ENCODE measurements at places on chromosomes 12 and 14.
A peak's percentile ranks its signal among the peaks of the same experiment; 100 is the strongest.

- no peak for DNase-seq
These were observed 13.0 kb downstream of the PARP2 start for GRCh38 chr14:20356422-20356821.

- no peak for DNase-seq
These were observed 3.0 kb downstream of the ADGRD1 start for GRCh38 chr12:130956456-130957303.

- DNase-seq = no peak
These were observed 598.8 kb downstream of the C12orf50 start for GRCh38 chr12:87430444-87430843.

DNA sequence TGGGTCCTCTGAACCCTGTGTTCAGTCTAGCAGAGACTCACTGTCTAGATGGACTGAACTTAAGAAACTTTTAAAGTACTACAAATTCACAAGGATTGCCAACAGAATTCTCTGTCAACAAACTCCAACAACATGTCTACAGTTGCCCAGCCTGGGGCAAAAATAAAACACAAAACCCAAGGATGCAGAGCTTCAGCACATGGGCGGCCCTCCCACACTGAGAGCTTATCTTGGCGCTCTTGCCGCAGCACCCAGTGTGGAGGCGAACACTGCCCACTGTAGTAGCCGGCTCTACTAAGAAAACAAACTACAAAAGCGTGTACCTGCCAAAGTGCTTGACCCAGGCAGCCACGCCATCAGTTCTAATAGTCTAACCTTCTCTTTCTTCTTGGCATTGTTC, 66.7 kb downstream of the PTPN21 start:
- DNase-seq = no peak

GRCh38 chr12:105765053-105766014, 373.4 kb downstream of the NUAK1 start:
- DNase-seq = no peak

- no peak for DNase-seq
These were observed 282.2 kb upstream of the FAR2 start for GRCh38 chr12:28866715-28867503.

GRCh38 chr14:104281768-104282301, 143.4 kb downstream of the KIF26A start:
- DNase-seq = no peak

DNA sequence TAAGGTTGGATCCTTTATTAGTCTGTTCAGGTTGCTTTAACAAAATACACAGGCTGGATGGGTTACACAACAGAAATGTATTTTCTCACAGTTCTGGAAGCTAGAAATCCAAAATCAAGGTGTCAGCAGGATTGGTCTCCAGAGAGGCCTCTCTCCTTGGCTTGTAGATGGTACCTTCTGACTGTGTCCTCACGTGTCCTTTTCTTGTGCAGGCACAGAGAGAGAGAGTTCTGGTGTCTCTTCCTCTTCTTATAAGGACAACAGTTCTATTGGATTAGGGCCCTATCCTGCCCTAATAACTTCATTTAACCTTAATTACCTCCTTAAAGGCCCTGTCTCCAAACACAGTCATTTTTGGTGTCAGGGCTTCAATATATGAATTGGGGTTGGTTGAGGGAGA, 4.6 kb upstream of the ANKRD33 start:
- no peak for DNase-seq

DNA sequence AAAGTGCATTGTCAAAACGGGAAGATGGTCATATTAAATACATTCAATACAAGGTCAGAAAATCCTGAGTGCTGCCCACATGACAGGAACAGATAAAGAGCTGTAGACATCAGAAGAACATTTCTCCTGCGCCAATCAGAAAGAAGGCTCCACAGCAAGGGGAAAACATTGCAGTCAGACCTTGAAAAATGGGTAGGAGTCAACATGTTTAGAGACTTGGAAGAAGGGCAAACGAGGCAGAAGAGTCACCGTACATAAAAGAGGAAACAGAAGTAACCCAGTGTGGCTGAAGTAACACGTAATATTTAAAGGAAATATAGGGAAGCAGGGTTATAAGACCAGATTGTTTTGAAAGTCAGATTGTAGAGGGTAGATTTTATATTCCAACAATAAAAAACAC, 11.9 kb downstream of the SPPL3 start:
- DNase-seq = no peak

DNA sequence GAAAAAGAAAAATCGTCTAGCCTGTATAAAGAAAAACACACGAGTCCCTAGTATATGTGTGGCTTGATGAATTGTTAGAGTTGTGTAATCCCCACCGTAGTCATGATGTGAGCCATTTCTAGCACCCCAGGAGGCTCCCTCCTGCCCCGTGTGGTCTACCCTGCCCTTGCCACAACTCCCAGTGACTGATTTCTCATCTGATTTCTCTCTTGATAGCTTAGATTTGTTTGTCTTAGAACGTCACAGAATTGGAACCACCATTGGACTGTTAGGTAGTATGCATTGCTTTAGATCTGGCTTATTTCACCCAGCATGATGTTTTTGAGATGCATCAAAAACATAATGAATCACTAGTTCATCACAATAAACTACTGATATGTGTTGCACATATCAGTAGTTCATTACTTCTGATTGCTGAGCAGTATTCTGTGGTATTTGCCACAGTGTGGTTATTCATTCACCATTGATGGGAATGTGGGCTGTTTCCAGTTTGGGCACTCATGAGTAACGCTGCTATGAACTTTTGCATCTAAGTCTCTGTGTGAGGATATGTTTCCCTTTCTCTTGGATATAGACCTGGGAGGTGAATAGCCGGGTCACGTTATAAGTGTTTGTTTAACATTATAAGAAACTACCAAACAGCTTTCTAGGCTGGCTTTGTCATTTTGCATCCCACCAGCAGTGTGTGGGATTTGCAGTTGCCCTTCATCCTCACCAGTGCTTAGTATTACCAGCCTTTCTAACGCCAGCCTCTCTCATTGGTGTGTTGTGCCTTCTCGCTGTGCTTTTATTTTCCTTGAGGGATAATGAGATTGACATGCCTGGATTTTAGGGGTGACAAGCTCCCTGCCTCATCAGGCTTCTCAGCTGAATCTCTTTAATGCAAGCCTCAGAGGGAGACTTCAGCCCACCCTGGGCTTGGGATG, 31.9 kb upstream of the NCOR2 start:
- no peak for DNase-seq

DNA sequence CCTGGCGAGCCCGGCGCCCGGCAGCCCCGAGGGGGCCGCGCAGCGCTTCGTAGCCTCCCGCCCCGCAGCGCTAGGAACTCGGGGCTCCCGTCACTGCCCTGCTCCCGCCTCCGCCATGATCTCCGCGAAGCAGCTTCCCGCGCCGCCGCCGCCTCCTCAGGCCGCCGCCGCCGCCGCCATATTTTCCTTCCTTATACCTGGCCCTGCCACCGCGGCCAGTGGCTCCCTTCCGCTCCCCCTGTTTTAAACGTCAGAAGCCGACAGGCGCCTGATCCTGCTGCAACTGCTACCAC, 286 bp downstream of the PPP4R3A start:
- no peak for DNase-seq

DNA sequence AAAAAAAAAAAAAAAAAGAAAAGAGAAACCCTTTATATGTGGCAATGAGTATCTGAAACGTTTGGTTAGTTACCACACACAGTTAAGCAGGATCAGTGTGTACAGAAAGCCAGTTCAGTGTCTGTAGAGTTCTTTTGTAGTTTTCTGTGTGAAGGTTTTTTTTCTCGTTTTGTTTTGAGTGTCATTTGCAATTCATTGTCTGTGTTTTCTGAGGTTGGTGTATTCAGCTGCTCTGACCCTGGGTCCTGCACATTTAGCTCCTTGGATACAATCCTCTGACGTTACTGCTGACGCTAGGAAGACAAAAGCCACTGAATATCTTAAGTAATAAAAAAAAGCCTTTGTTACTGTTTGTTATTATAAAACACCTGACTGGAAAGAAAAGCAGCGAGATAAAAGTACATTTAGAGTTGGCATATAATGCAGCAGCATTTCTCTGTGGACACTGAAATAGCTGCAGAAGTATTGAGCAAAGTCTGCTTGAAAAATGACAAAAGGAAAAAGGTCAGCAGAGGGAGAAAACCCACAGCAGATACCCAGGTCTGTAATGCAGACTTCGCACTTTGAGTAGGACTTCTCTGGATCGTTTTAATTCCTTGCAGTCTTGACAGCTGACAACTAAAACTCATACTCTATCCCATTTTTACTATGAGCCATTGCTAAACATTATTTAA, 89.0 kb downstream of the POLR3B start:
- DNase-seq = peak; percentile 32

- DNase-seq = no peak
These were observed 81.6 kb downstream of the MYRFL start for GRCh38 chr12:69906411-69907216.

GRCh38 chr12:130559806-130560205, 156.3 kb downstream of the RIMBP2 start:
- DNase-seq = no peak

- DNase-seq = peak; percentile 81
These were observed 563 bp upstream of the STXBP6 start for GRCh38 chr14:25050269-25051150.

- DNase-seq = no peak
These were observed 441 bp downstream of the RAB5B start for GRCh38 chr12:55974308-55974730.

DNA sequence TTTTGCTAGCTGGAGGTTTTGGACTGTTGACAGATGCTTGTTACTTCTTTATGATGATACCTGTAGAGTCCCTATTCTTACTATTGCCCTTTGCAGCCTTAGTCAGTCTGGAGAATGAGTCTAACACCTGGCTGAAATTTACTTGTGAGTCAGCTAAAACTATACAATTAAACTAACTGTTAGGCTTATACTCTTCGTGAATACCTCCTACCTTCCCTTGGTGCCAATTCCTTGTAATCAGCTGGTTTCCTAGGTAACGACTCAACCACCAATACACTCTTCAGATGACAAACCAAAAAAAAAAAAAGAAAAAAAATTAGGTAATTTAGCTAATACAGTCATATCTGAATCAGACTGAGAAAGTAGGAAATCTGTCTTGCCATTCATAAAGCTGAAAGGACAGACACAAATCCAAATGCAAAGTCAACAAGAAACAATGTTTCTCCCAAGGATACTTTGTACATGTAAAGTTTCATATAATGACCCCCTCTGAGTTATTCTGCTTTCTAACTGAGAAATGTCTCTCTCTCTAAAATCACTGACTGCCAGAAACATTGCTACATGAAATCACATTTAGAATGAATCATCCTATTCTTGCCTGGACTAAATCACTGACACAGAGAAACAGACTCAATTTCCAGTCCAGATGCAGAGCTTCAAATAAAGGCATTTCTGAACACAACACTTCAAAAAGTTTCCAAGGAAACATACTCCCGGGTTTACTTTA, 56.5 kb upstream of the CDKL1 start:
- no peak for DNase-seq

- DNase-seq = no peak
These were observed 190.0 kb downstream of the SLC38A4 start for GRCh38 chr12:46635818-46636217.

- no peak for DNase-seq
These were observed 5.1 kb downstream of the P3H3 start for GRCh38 chr12:6833189-6833890.

DNA sequence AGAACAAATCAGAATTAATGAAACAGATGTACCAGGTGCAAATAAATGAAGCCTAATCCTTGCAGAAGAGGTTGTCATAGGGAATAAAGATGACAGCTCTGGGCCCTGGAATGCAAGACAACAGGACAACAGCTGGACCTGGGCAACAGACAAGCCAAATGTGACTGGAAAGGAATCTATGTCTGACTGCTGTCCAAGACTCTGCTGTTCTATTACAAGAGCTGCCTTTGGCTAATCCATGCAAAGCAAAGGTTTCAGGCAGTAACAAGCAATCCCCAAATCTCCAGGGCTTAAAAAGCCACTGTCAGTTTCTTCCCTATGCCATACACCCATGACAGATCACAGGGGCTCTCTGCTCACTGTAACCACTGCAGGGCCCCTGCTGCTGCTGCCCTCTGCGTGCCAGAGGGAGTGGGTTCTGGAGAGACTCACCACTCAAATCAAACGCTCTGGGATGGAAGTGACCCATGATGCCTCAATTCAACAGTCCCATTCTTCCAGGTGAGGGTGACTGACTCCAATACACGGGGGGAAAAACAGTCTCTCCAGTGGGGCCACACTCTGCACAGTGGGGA, 218.9 kb upstream of the SFSWAP start:
- DNase-seq = no peak

DNA sequence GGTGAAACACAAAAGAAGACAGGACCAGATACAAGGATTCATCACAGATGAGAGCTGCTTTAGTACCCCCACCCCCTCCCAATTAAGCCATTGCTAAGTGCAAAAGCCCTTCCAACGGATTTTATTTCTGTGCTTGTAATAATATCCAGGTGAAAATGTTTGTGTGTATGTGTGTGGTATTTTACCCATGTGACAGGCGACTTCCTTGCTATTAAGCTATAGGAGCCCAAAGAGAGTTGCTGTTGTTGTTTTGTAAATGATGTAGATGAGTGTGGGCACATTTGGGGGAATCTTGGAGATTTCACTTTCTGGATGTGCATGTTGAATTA, 3.2 kb upstream of the HOXC4 start:
- DNase-seq = no peak

GRCh38 chr12:42450248-42450647, 124.3 kb downstream of the PPHLN1 start:
- no peak for DNase-seq

DNA sequence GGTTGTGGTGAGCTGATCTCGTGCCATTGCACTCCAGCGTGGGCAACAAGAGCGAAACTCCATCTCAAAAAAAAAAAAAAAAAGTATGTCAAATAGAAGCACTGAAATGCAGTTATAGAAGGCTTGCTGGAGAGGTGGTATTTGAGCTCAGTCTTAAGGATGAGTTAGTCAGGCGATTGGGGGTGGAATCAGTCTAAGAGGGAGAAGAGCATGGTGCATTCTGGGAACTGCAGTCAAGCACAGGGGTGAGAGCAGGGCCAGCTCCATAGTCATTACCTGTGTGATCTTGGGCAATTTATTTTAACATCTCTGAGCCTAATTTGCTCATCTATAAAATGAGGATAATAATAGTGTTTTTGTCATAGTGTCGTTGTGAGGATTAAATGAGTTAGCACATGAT, 5.9 kb upstream of the GNB3 start:
- no peak for DNase-seq

GRCh38 chr14:105379946-105380345, 18.4 kb upstream of the TEX22 start:
- DNase-seq = no peak

DNA sequence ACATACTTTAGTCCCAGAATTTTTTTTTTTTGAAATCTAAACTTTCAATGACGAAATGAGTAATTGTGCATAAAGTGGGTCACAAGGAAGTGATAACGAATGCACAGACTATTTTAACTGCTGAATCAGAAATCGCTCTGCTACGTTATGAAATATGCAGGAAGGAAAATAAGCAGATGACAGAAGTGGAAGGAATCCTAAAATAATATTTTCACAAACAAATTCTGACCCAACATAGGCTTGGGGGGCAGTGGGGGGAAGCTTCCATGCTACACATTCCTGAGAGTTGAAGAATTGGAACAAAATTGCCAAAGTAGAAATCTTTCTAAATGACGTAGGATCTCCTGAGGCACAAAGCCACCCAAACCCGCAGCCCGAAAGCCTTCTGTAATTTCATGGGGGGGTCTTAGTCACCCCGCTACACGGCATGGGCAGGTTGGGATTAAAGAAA, 89.6 kb downstream of the ARF6 start:
- DNase-seq = peak; percentile 65

Measured in eye (tissue), 1 donor.